ENCODE measurements at places on chromosomes 11 and 22.

DNA sequence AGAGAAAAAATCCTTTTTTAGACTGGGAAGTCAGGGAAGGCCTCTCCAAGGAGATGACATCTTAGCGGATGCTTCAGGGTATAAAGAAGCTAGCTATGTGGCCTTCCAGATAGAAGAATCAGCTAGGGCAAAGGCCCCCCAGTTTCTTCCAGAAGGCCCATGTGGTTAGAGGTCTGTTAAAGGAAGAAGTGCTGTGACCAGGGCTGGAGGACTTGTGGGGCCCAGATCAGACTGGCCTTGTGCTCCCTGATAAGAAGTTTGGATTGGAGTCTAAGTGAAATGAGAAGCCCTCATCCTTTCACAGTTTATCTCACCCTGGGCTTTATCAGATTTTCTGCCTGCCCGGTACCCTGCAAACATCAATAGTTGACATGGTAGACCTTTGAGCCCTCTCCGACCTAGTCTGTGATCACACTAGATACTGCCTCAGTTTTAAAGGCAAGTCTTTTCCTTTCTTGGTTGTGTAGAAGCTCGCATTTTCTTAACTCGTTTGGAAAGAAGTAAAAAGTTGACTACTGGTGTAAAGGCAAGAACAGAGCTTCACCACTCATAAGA, 7.8 kb downstream of the AMPD3 start:
- DNase-seq = no peak

DNA sequence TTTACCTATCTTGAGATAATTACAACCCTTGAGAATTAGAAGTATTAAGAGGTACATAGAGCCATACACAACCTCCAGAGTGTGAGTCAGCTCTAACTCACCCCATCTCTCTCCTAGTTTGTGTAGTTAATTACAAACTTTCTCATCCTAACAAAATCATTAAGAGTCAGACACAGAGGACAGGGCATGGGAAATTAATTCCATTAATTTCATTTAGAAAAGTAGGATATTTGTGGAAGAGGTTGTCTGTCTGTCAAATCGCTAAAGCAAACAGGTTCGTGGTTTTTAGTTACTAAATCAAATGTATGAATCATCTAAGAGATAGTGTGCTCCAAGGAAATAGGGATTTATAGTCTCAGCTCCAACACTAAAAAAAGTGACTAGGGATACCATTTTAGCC, 1261.4 kb upstream of the TENM4 start:
- no peak for DNase-seq

DNA sequence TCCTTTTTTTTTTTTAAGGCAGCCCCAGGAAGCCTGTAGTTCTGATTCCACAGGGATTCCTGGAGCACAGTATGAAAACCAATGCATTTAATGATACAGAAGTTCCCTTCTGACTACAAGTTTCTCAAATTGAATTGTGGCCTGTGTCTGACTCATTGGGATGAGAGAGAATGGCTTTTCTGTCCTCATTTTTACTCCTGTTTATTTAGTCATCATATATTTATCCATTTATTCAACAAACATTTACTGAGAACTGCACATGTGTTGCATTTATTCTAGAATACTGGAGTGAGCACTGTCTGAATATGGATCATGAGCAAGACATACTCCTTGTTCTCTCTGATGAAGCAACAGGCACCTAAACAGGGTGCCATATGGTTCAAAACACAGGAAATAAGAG, 231.2 kb downstream of the NTM start:
- no peak for DNase-seq

DNA sequence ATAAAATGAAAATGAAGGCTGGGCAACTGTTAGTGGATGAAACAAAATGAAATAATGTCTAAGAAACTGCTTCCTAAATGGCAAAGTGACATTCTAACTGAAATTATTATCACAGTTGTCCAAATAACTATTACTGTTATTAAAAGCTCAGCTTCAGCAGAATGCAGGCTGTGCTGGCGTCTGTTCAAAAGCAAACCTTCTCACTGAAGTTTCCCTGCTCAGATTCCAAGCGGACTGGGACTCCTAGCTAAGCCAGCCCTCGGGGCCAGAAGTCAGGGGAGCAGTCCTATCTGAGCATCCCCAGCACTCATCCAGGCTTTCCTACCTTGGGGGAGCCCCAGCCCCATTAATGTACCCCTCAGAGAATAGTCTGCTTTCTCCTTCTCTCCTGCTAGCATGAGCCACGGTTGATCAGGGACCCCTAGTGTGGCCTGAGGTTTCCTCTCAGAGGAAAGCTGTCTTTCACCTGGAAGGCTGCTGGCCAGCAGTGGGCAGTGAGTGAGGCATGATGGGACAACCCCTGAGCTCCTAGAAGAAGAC, 1167.3 kb downstream of the TBC1D22A start:
- DNase-seq = no peak

DNA sequence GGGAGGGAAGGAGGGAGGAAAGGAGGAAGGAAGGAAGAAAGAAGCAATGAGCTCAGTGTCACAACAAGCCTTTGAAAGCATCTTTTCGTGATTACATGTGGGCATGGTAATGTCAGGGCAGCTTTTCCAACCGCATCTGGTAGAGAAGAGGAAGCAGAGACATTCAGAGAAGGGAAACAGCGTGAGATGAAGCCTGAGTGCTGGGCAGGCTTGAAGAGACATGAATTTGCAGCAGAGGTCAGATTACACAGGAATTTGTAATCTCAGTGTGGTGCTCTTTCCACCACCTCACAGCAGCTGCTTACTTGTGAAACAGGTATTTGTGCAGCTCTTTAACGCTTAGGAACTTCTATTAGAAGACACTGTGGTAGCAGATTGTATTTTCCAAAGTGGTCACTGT, 289.5 kb upstream of the C11orf87 start:
- DNase-seq = no peak

- DNase-seq = no peak
Measured at GRCh38 chr11:1871531-1871930, 18.6 kb downstream of the LSP1 start.

DNA sequence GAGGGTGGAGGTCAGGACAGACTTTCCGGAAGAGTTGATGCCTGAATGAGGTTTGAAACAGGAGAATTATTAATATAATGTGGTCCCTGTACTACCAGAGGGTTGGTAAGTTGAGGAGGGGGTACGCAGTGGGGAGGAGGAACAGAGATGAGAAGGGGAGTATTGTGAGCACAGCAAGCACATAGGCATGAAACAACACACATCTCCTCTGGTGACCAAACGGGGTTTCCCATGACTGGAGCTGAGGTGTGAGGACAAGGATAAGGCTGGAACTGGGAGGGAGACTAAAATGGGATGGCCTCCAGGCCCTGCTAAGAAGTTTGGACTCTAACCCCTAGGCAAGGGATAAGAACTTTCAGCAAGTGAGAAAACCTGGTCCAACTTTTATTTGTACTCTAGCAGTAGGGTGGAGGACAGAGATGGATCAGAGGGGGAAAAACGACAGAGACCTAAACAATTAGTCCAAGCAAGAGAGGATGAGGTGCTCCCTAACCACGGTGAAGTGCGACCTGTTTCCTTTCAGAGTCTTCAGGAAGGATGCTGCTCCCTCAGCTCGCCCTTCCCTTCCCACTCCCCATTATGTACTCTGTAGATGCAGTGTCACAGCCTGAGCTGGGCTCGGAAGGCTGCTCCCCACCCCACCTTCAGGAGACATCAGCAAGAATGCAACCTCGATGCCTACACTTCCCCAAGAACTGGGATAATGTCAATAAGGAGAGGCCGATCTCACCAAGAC, 59.2 kb downstream of the BTG4 start:
- DNase-seq = no peak

DNA sequence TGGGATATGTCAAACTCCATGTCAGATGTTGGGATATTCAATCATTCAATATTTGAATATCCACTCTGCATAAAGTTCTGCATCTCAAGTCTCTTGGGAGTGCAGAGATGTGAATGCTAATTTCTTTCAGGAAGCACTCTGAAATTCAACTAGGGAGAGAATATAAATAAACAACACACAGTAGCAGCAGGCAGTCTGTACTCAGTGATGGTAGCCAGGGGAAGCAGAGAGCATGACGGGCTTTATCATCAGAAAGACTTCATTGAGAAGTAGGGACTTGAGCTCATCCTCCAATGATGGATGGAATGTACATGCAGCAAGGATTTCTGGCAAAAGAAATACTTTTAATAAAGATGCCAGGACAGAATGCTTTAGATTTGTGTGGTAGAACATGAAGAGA, 9.8 kb upstream of the TEAD1 start:
- no peak for DNase-seq

Measured in HuH-7.5 (cell line).